ENCODE measurements at places on chromosomes 2 and 18. TPM values are rescaled to one million over a fixed set of nuclear protein-coding genes. Genes with fewer than 3 reads are reported as not detected.

DOK6 gene
- total RNA-seq = not detected

HS6ST1 gene
- 15.6 TPM for total RNA-seq

STAT4 gene
- total RNA-seq = 83.6 TPM

CENPA gene
- total RNA-seq = 1.1 TPM

PEX13 gene
- total RNA-seq = 20.4 TPM

EFR3B gene
- total RNA-seq = not detected

- no peak for DNase-seq
Measured at GRCh38 chr2:17749753-17750438, 3.7 kb downstream of the SMC6 start.

GRCh38 chr2:179580378-179581146, 280.9 kb downstream of the ZNF385B start:
- no peak for DNase-seq

GRCh38 chr2:24618144-24618543, 127.1 kb downstream of the NCOA1 start:
- DNase-seq = no peak

DNA sequence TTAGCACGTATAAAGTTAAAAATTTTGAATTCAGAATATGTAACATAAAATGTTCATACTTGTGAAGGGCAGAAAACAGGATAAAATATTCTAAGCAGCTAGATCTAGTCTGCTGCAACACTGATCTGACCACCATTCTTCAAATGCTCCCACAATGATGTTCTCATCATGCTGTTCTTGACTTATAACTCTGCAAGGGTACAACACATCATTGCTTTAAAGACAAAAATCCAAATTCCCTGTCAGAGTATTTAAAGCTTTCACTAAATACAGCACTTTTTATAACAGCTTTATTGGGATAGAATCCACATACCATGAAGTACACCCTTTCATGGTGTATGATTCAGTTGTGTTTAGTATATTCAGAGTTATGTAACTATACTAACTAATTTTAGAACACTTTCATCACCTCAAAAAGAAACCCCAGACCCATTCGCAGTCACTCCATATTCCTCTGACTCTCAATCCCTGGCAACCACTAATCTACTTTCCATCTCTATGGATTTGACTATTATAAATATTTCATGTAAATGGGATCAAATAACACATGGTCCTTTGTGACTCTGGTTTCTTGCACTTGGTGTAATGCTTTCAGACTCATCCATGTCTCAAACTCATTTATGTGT, 56.4 kb downstream of the MAP4K3 start:
- no peak for DNase-seq

GRCh38 chr18:11986061-11986460, 4.8 kb downstream of the IMPA2 start:
- DNase-seq = no peak

GRCh38 chr2:187581125-187581896, 27.1 kb upstream of the TFPI start:
- no peak for DNase-seq

DNA sequence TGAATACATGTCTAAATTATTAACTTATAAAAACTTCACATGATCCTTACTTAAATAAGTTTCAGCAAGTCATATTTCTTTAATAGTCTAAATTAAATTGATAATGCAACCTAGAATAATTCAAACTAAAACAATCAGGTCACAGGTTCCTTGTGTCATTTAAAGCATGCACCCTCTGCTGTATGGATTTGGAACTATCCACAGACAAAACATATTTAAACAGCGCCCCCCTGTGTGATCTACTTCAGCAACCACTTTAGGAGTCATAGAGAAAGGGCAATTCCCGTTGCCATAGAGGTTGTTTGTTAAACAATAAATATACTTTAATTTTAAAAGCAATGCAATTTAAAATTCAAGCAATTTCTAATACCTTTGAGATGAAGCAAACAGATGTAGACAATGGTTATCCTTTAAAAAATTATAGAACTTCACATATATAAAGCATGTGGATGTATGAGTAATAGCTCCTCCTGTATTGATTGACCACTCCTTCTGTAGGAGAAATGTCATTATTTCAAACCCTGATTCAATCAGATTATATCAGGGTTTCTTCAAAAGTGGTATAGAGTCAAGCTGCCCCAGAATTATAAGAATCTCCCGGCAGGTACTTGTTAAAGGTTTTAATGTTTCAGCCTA, 21.2 kb downstream of the GRB14 start:
- DNase-seq = no peak

DNA sequence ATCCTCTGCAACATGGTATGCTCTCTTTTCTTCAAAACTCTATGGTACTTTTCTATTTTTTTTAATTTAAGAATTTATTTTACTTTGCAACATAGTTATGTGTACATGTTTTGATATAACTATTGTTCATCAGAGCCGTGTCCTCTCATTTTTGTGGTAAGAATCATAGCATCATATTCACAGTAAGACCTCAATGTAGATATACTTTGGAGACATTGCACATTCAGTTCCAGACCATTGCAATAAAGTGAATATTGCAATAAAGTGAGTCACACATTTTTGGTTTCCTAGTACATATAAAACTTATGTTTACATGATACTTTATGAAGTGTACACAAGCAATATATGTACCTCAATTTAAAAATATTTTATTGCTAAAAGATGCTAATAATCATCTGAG, 22.7 kb upstream of the LINC00305 start:
- DNase-seq = no peak

DNA sequence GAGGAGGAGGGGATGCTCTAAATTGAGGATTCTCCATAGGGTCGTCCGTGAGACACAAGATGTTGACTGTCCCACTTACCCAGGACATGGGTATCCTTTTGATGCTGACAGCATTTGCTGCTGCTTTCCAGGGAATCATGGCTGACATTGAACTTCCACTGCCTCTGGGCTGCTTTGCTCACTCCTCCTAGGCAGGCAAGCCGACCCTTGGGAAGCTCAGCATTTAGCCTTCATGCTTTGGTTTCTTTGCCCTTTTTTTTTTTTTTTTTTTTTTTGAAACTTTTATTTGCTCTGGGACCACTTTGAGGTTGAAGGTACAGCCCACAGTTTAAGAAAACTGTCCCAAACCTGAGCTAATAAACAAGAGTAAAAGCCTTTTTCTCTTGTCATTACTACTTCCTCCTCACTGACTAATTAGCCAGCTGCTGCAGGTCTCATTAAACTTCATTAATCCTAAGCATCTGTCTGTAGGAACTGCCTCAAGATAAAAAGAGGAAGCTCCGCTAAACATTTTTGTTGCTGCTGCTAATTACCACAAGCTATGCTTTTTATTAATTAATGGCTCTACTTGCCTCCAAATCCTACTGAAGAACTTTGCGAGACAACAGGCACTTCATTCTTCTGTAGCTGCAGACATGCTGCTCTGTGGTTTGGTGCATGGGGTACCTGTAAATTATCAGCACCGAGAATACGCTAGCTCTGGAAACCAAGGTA, 125.4 kb downstream of the SPTBN1 start:
- DNase-seq = no peak

DNA sequence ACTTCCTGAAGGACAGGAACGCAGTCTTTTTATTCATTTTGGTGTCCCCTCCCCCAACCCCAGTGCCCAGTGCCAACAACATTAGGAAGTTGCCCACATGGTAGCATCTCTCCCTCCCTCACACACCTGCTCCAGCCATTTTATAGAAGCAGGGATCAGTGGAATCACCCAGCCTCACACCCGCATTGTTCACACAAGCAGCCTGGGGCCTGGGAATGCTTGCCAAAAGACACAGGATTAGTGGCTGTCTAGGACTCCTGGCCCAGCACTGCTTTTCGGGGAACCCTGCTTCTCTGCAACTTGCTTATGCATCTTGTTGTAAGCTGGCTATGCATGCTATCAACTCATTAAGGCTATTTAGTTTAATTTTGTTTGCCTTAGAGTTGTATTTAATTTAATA, 17.9 kb downstream of the TMEM37 start:
- DNase-seq = no peak

DNA sequence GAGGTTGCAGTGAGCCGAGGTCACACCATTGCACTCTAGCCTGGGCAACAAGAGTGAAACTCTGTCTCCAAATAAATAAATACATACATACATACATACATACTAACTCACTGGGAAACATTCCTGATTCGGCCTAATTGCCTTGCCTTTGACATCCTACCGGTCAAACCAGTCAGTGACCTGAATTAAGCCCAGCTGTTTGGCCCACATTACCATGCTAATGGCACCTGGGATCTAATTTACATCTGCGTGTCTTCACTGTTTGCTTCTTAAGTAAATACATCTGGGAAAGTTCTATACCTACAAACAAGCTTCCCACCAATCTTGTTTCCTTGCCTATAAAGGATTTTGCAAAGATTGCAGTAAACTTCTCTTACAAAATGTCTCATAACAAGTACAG, 230.2 kb upstream of the ZC3H15 start:
- DNase-seq = no peak

GRCh38 chr18:23101861-23102432, 33.3 kb upstream of the CABLES1 start:
- no peak for DNase-seq

DNA sequence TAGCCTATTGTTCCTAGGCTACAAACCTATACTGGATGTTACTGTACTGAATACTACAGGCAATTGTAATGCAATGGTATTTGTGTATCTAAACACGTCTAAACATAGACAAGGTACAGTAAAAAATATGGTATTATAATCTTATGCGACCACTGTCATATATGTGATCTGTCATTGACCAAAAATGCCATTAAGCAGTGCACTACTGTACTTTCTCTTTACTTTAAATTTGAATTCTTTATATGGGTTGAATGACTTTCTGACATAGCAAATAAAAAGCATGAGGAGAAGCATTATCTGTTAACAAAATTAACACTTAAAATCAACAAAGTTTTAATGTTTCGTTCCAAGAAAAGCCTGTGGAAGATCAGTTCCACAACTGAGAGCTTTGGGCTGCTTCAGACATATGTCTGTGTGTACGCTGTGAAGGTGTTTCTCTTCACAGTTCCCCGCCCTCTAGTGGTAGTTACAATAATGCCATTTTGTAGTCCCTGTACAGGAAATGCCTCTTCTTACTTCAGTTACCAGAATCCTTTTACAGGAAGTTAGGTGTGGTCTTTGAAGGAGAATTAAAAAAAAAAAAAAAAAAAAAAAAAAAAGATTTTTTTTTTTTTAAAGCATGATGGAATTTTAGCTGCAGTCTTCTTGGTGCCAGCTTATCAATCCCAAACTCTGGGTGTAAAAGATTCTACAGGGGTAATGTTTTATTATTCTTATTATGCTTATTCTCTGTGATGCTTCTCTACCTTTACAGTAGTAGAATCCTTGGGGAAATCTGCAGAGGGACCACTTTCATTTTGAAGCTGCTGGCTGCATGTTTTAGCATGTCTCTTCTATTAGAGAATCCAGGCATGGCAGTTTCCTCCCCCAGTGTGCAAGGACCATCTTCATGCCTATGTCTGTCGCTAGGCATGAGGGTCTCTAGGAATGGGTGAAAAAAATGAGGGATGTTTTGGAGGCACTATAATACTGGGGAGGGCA, 54.5 kb downstream of the SCN2A start:
- peak; percentile 4 for DNase-seq

GRCh38 chr18:46866523-46866922, 50.8 kb downstream of the PIAS2 start:
- DNase-seq = no peak

- DNase-seq = no peak
Measured at GRCh38 chr18:55419947-55420664, 167.9 kb downstream of the TCF4 start.

DNA sequence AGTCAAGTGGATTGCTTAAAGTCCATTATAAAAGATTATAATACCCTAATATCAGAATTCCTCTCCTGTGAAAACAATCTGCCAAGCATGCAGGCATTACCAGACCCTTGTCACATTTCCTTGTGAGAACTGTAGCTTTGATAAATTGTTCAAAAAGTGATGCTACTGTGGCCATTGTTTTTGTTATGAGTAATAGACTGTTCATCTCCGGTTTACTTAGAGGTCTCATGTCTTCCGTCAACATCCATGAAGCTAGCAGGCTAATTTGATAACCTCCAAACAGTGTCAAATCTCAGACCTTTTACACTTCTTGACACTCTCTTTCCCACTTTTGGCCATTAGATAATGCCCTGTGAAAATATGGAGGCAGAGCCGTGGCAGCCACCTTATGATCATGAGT, 342.7 kb downstream of the CPS1 start:
- no peak for DNase-seq

- peak; percentile 2 for DNase-seq
Measured at GRCh38 chr18:2104620-2105462, 466.5 kb downstream of the METTL4 start.

GRCh38 chr2:115921541-115921940, 1479.1 kb downstream of the DPP10 start:
- DNase-seq = no peak

- DNase-seq = no peak
Measured at GRCh38 chr18:63987743-63988142, 17.9 kb downstream of the SERPINB8 start.
